ENCODE measurements at places on chromosomes 5 and 9.

GRCh38 chr9:109586993-109587392, 88.9 kb upstream of the PTPN3 start:
- no peak for DNase-seq

- DNase-seq = no peak
Observed at GRCh38 chr9:135262248-135262647, 174.8 kb downstream of the OLFM1 start.

- no peak for DNase-seq
Observed at GRCh38 chr5:22567983-22568382, 285.2 kb downstream of the CDH12 start.

DNA sequence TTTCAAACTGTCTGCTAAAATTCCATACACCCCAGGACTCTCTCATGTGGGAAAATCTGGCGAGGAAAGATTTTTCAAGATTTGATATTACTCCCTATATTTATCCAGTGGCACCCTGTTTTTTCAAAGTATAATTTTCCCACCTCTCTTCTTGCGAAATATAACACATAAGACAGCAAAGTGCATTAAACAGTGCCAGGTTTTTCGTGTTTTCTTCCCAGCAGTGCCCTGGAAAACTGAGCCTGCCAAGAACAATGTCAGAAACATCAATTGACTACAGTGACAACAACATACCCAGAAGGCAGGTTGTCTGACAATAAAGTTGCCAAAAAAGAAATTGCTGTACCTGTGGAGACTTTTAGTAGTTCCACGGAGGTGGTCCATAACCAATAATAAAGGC, 545.0 kb upstream of the ZNF608 start:
- DNase-seq = no peak

- no peak for DNase-seq
Observed at GRCh38 chr5:157464519-157465171, 4.6 kb downstream of the NIPAL4 start.

DNA sequence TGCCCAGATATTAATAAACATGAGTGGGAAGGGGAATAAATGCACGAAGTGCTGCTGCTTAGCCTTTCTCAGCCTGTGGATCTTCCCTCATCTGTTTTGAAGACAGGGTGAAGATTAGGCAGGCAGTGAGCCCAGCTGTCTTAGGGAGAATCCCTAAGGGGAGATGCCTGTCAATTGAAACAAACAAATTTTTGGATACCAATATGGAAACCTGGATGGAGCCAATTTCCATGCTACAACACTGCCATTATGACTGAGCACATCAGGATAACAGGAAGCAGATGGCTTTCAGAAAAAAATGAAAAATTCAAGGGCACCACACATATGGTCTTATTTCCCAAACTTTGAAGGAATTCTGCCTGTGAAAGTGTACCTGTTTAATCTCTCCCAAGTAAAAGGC, 80.3 kb downstream of the HMHB1 start:
- DNase-seq = no peak

- DNase-seq = no peak
Observed at GRCh38 chr5:142664067-142664466, 21.8 kb downstream of the FGF1 start.

- no peak for DNase-seq
Observed at GRCh38 chr5:144367991-144368390, 197.3 kb downstream of the KCTD16 start.

DNA sequence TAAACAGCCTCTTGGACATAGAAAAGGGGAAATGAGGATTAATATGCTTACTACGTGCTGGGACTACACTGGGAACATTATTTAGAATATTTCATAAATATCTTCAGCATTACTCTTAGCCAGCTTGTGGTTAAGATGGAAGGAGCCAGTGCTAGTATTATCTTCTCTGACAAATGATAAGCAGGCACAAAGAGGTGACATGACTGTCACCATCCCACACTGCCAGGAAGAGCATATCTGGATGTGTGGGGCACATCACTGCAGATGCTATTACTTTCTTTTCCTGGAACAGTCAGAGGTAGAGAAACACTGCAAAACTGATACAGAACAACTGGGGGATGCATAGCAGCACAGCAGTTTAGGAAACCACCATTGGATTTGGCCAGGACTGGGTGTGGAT, 281.0 kb upstream of the TNC start:
- DNase-seq = no peak

GRCh38 chr5:68240202-68240601, 24.6 kb downstream of the PIK3R1 start:
- peak; percentile 86 for DNase-seq

DNA sequence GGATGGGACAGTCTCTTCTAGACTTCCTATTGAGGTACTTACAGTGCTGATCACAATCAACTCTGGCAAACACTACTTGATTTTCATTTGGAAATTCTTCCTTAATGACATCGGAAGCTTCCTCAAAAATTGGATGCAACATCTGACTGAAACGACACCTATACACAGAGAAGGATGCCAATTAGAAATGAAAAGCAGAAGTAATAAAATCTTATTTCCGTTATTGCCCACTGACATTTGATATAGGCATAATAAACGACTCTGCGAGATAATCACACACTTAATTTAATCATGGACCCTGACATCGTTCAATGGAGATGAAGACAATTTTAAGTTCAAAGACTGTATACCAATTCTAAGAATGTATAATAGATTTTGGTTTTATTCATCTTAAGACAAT, 46.4 kb downstream of the ERP44 start:
- DNase-seq = no peak

- DNase-seq = no peak
Observed at GRCh38 chr5:10235350-10235749, 14.3 kb downstream of the ATPSCKMT start.

All from HAP-1 (cell line).